ENCODE measurements at places on chromosomes 3 and 15.

- no peak for DNase-seq
Measured at GRCh38 chr3:118408431-118408830, 626.2 kb downstream of the IGSF11 start.

DNA sequence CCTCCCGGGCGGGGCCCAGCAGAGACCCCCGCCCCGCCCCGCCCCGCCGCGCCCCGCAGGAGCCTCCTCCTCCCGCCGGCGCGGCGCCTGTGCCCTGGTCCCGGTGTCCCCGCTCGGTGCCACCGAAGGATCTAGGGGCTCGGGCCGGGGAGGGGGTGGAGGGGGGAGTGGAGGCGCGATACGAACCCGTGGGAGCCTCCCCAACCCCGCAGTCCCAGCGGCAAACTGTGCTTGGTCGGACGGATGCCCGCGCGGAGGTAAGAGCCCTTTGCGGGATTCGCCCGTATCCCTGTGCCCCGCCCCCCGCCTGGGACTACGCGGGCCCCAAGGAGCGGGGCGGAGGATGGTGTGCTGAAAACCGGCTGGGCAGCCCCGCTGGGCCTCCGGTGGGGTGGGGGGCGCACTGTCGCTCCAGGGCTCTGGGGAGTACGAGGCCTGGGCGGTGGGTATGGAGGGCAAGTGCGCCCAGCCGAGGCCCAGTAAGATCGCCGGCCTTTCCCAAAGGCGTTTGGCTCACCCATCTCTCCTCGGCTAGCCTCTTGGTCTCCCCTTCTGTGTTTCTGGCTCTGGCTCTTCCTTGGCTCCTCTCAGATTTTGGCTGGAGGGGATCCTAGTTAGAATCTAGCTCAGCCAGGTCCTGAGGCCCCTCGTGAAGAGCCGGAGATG lies 65.6 kb upstream of the POLG start:
- no peak for DNase-seq

- DNase-seq = no peak
Measured at GRCh38 chr3:69684309-69684961, 54.8 kb upstream of the MITF start.

GRCh38 chr3:134148534-134148933 lies 102.1 kb downstream of the RYK start:
- DNase-seq = no peak

DNA sequence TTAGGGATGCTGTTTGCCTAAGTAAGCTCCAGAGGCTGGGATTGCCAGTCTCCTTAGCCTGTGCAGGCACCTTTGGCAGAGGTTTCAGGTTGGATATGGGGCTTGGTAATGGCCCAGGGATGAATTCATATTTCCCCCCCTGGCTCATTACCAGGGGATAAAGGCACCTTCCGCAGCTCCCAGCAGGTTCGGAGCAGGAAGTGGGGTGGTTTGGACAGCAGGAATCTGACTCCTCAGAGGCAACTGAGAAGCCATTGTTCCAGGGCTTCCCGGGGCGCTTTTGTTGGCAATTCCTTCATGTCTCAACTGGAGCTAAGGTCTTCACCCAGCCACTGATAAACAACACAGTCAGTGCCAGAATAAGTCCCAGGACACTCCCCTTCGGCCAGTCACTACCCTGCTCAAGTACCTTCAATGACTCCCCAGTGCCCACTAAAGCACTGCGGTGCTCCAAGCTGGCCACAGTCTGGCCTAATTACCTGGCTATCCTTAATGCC lies 85.3 kb upstream of the SLC6A6 start:
- DNase-seq = no peak

- no peak for DNase-seq
Measured at GRCh38 chr3:71254281-71255057, 329.1 kb downstream of the FOXP1 start.

DNA sequence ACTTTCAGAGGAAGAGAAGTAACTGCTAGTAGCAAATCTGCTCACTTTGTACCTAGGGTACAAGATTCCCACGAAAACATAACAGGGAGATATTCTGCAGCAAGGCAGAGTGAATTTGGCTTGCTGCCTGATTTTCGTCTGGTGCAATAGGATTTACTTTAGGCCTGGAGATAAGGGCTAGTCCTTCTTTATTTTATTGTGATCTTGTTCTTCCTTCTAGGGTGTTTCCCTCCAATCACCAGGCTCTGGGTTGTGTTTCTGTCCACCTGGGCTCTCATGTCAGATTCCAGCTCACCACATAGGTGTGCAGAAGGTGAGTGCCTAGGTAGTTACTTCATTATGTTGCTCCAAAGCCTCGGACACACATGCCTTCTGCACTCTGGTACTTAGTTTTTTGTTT lies 211.8 kb upstream of the RGMA start:
- DNase-seq = no peak

- no peak for DNase-seq
Measured at GRCh38 chr15:80918196-80918783, 71.3 kb downstream of the MESD start.

DNA sequence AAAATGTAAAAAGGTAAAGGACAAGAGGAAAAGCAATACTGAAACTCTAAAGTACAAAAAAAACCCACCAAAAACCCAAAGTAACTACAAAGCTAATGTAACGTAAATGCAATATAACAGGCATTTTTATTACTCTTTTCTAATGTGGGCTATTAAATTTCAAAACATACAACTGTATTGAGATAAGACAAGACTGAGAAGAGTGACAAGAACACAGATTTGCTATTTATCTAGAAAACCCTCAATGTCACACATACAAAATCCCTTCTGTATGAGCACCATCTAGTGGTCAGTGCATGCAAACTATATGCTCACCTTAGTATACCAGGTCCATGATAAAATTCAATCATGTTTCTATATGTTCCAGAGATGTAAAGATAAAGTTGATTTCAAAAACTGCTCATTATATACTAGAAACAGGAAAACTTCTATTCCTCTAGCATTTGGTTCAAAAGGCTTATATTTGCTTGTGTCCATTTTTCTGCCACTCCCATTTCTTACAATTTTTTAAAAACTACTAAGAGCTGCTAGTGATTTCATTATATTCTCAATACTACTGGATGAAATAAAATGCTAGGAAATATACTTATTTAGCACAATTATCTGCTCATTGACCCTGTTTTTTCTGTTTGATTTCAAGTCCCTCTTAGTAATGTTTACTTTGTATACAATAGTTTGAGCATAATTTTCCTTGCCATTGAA lies 111.4 kb downstream of the DLG1 start:
- no peak for DNase-seq

GRCh38 chr15:84778194-84778593 lies 29.8 kb downstream of the ZNF592 start:
- no peak for DNase-seq

DNA sequence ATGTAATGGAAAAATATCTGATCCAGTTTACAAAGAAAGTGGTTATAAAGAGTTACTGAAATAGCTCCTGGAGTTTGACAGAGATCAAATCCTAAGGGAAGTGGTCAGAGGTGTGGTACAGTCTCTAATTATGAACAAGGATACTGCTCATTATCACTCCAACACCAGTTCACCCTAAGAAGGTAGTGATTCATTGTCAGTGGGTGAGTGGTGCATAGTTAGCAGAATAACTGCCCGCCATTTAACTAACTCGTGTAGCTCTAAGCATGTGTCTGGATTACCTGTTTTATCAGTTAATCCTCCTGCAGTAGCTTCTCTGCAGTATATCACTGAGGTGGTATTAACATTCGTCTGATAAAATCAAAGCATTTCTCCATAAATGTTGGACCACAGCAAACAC lies 700.1 kb downstream of the NLGN1 start:
- DNase-seq = no peak

- DNase-seq = no peak
Measured at GRCh38 chr3:30819067-30819798, 75.2 kb downstream of the GADL1 start.

DNA sequence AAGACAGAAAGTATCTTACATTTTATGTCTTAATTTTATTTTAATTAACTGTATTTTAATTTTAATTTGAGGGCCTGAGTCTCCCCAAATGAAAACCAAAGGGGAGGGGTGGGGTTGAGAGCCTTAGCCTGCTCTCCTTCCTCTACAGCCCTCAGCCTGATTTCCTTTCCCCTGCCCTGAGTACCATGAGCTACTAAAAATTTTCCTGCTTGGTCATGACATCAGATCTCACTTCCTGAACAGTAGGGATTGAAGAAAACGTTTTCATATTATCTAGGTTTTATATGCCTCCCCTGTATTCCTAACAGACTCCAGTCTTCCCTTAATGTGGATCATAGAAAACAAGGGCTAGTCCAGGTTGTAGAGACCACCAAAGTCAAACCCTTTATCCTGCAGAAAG lies 133.9 kb downstream of the MYLK start:
- no peak for DNase-seq

GRCh38 chr3:48576647-48577046 lies 13.1 kb upstream of the UCN2 start:
- DNase-seq = no peak

GRCh38 chr3:127203024-127203423 lies 10.1 kb downstream of the PRR23E start:
- DNase-seq = no peak

GRCh38 chr15:46343196-46343935 lies 708.5 kb downstream of the SQOR start:
- no peak for DNase-seq

GRCh38 chr3:157650172-157650571 lies 147.0 kb upstream of the VEPH1 start:
- no peak for DNase-seq

DNA sequence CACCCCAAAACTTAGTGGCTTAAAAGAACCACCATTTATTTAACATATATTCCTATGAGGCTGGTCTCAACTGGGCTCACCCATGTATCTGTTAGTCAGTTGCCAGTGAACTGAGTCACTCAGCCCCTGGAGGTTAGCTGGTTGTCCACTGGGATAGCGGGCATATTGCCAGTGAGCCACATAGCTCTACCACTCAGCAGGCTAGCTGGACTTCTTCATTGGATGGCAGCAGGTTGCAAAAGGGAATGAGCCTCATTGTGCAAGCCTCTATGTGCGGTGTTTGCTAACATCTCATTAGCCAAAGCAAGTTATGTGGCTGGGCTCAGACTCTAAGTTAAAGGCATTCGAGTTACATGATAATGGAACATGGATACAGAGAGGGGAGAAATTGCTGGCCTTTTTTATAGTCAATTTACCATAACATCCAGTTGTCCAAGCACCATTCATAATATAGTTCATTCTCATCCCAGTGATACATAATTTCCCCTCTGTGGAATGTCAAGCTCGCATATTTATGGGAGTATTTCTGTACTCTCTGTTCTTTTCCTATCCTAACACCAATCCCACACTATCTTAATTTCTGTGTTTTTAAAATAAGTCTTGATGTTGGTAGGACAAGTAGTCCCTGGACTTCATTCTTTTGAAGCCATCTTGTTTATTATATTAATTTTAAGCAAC lies 8.7 kb downstream of the BTD start:
- DNase-seq = peak; percentile 61

GRCh38 chr3:48656841-48657281 lies 5.8 kb downstream of the CELSR3 start:
- DNase-seq = no peak

GRCh38 chr15:89150287-89150686 lies 62.0 kb downstream of the ABHD2 start:
- DNase-seq = no peak

DNA sequence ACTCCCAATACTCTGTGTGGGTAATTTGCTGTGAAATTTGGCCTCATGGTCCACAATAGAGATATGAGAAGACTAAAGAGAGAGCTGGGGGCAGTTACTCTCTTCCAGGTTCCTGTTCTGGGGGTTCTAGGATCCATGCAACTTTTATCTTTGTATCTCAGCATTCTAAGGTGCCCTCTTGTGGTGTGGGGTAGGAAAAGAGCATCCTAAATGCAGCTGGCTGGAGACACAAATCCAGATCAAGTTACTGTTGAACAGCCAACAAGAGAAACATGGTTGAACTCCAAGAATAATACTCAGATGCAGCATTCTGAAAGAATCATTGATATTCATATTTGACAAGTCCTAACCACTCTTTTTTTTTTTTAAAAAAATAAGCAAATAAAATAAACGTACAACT lies 238.2 kb downstream of the GREM1 start:
- DNase-seq = no peak
